Muscle of arm (tissue), 14 donors: ENCODE measurements at places on chromosomes 11 and 22.

GRCh38 chr22:46148816-46149511, 1.4 kb upstream of the PPARA start:
- DNase-seq = no peak

DNA sequence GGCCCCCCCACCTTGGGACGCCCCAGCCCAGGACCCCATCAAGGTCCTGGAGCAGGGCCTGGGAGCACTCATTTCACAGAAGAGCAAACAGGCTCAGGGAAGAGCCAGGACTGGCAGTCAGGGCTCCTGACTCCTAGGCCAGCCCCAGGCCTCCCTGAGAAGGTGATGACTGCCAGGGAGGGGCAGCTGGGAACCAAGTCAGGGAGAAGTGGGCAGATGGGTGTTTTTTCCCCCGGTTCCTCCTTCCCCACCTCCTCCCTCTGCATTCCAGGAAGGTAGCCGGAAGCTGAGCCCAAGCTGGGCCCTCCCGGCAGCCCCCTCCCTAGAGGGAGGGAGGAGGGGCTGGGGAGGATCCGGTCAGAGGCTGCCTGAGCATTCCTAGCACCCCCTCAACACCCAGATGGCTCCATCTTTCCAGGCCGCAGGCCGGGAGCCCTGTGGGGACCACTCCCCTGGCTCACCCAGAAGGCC, 19.6 kb downstream of the MYRF start:
- no peak for DNase-seq

GRCh38 chr22:19146215-19146968, 1.9 kb upstream of the ESS2 start:
- DNase-seq = no peak

GRCh38 chr22:45966895-45967365, 10.0 kb downstream of the WNT7B start:
- DNase-seq = no peak

DNA sequence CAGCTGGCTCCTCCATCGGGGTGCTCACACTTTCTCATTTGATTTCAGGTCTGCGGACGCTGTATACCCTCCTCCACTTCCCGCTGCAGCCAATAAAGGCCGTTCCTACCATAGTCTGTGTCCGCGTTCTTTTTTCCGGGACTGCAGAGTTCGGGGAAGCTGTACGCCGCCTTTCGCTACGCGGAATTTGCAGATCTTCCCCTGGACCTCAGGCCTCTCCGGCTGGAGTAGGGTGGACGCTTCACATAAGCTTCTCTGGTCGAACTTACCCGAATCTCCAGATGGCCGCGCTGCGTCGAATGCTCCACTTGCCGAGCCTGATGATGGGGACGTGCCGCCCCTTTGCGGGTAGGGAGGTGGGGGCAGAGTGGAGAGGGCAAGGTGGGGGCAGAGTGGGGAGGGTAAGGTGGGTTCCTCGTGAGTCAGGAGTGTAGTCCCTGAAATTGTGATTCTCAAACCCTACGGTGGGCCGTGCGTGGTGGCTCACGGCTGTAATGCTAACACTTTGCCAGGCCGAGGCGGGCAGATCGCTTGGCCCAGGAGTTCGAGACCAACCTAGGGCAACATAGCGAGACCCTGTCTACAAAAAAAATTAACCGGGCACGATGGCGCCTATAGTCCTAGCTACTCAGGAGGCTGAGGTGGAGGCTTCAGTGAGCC, 617 bp downstream of the CSKMT start:
- no peak for DNase-seq

- no peak for DNase-seq
Measured at GRCh38 chr11:74507582-74507981, 14.1 kb upstream of the LIPT2 start.
